Adipose tissue (tissue), 3 donors: ENCODE measurements at places on chromosomes 7 and 10. TPM values are rescaled to one million over a fixed set of nuclear protein-coding genes. Genes with fewer than 3 reads are reported as not detected.

Gene PRLHR
- 0.09 TPM for polyA plus RNA-seq

Gene MYH16
- polyA plus RNA-seq, result not detected

Gene ZSWIM8
- polyA plus RNA-seq, result 47.1 TPM

Gene HGF
- polyA plus RNA-seq, result 0.53 TPM

Gene KEL
- polyA plus RNA-seq, result 0.04 TPM

Gene OR2A7
- polyA plus RNA-seq, result 2.4 TPM

Gene GPNMB
- polyA plus RNA-seq, result 4.8 TPM

Gene PRKG1
- 0.46 TPM for polyA plus RNA-seq

Gene GPR37
- polyA plus RNA-seq, result not detected

Gene IDI2
- polyA plus RNA-seq, result not detected

Gene MBL2
- polyA plus RNA-seq, result not detected

Gene PYROXD2
- polyA plus RNA-seq, result 2.7 TPM

Gene LGI1
- not detected for polyA plus RNA-seq

Gene HYCC1
- polyA plus RNA-seq, result 6.3 TPM

Gene BMPER
- polyA plus RNA-seq, result 4.8 TPM

Gene PDLIM1
- polyA plus RNA-seq, result 239 TPM

Gene TWIST1
- 1.4 TPM for polyA plus RNA-seq

Gene ZNF117
- polyA plus RNA-seq, result 5.2 TPM

Gene RBM20
- 0.67 TPM for polyA plus RNA-seq

Gene PAX4
- polyA plus RNA-seq, result not detected

Gene NHLRC2
- polyA plus RNA-seq, result 2.7 TPM

Gene LOXL4
- 2.8 TPM for polyA plus RNA-seq

Gene CLDN12
- polyA plus RNA-seq, result 11.4 TPM

Gene CAMK2B
- 0.56 TPM for polyA plus RNA-seq

Gene ZNF467
- polyA plus RNA-seq, result 16.9 TPM

Gene RBAK
- polyA plus RNA-seq, result 2.8 TPM

Gene LRRC18
- not detected for polyA plus RNA-seq

Gene NPC1L1
- polyA plus RNA-seq, result 0.38 TPM

Gene HOXA6
- polyA plus RNA-seq, result 1.5 TPM

Gene FAM131B
- 0.09 TPM for polyA plus RNA-seq

Gene FAM3C
- polyA plus RNA-seq, result 26.6 TPM

Gene DENND10
- polyA plus RNA-seq, result 29.8 TPM

Gene VWDE
- not detected for polyA plus RNA-seq

Gene AZGP1
- polyA plus RNA-seq, result 202 TPM

Gene LMOD2
- polyA plus RNA-seq, result not detected

Gene MEOX2
- polyA plus RNA-seq, result 8.9 TPM

Gene SEMA3D
- 1.1 TPM for polyA plus RNA-seq

Gene PRTFDC1
- 2.1 TPM for polyA plus RNA-seq

Gene GGCT
- polyA plus RNA-seq, result 242 TPM
